ENCODE measurements at places on chromosomes 6 and 20.

DNA sequence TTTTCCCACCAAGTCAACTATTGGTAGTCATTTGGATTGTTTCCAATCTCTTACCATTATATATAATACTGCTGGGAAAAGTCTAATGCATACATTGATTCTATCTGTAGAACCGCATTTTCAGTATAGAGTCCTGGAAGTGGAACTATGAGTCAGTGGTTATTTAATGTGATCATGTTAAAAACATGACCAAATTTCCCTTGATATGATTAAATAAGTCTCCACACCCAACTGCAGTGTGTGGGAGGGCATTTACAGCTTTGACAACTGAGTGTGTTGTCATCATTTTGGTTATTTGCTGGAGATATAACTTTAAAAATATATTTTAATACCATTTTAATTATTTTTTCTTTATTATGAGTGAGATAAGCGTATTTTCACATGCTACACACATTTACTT is 1027.6 kb downstream of the EYS start:
- no peak for DNase-seq

- DNase-seq, result no peak
These were observed 7.4 kb upstream of the LAMP5 start for GRCh38 chr20:9506964-9507369.

DNA sequence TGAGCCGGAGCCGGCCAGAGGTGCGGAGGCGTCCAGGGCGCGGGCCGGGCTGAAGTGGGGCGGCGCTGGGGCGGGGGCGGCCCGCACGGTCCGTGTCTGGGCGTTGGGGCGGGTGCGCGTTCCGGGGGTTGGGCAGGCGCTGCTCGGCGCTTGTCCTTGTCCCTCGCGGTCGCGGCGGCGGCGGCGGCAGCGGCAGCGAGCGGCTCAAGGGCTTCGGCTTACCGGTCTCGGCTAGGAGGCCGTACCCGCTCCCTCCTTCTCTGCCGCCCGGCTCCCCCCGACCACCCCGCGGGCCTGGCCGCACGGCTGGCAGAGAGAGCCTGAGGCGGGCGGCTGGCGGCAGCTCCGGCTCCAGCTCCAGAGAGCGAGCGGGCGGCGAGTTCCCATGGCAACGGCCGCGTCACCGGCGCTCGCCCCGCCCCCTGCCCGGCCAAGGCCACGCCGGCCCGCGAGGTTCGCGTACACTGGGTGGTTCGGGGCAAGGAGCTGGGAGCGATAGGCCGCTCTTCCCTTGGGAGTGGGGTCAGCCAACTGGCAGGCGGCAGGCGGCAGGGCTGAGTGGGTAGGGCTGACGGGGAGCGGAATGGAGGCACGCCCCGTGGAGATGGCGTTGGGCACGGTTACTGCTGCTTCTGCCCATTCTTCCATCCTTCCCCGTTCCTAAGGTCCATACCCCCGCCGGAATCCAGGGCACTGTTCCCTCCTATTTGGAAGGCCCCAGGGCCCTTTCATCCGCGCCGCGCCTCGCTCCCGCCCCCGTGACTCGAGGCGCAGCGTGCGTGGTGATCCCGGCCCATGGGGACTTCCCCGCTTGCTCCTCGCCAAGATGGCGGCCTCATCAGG is at the start of gene LRRC73:
Gene LRRC73, minus strand, starts transcription at position 363 of the 843 bp plus-strand sequence. CDS start 561 bp downstream, outside the sequence.
- DNase-seq, result peak; percentile 73

DNA sequence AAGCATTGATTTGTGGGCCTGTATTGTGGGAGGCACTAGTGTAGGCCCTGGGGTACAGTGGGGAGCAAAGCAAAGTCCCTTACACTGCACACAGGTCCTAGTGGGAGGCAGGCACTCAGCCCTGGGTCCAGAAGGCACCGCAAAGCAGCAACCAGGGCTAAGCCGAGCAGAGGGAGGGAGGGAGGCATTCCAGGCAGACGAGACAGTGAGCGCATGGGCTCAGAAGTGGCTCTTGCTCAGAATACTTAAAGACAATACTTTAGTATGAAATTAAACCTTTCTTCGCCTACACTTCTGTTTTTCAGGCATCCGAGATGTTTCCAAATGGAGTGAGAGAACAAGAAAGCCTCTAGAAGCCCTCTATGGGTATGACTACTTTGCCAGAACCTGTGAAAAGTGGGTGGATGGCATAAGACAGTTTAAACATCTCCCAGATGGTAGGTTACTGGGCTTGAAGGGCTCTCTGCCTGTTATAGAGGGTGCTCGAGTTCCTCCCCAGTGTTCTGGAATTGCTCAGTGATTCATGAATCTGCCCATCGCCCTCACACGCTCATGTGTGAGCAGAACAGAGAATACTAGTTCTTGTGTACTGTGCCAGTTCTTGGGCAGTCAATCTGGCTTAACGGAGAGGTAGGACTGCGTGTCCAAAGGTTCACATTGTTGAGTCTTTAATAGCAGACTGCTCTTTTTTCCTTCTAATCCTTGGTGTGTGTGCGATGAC is 18.7 kb downstream of the BPHL start:
- DNase-seq, result no peak

DNA sequence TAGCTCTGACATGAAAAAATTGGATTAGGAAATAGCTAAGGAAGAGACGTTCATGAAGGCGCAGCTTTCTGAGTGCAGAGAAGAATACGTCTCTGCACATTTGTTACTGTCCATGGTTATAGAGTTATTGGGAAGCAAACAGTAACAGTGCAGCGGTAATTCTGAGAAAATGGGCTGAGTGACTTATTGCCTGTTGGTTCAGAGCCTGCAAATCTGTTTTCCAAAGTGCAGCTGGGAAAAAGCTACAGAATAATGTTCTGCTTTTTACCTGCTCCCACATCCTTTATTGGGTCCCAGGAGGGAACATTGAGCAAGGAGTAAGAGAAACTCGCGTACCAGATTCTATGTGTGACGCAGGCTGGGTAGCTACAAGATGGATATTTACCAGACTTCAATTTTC is 160.2 kb downstream of the BTBD3 start:
- no peak for DNase-seq

GRCh38 chr6:30876039-30876730 is 8.1 kb upstream of the DDR1 start:
- no peak for DNase-seq

GRCh38 chr20:44785768-44786167 is 24.6 kb downstream of the RIMS4 start:
- DNase-seq, result no peak

- DNase-seq, result no peak
These were observed 24.8 kb downstream of the ZNF311 start for GRCh38 chr6:28980137-28980851.

Data from stimulated activated naive CD4-positive, alpha-beta T cell treated with Interleukin-2 at 50 U/mL for 16 hours (primary cell).